Renal pelvis (tissue), 12 donors: ENCODE measurements at places on chromosomes 11 and 22.

DNA sequence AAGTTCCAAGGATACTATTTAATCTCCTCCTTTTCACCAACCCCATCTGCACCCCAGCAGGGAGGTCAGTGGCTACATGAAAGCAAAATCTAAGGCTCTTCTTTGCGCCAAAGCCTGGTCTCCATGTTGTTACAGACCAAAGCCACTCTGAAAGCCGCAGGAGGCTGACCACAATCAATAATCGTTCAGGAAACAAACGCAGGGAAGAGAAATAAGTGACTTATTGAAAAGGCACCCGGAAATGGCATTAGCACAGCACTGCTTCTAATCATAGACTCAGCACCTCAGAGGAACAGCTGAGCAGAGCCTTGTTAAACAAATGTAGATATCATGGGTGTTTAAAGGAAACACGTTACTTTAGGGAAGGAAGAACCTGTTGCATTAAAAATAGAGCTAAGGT is 183.9 kb downstream of the KIRREL3 start:
- no peak for DNase-seq

GRCh38 chr11:2904153-2905052 is 18.8 kb upstream of the CDKN1C start:
- no peak for DNase-seq

DNA sequence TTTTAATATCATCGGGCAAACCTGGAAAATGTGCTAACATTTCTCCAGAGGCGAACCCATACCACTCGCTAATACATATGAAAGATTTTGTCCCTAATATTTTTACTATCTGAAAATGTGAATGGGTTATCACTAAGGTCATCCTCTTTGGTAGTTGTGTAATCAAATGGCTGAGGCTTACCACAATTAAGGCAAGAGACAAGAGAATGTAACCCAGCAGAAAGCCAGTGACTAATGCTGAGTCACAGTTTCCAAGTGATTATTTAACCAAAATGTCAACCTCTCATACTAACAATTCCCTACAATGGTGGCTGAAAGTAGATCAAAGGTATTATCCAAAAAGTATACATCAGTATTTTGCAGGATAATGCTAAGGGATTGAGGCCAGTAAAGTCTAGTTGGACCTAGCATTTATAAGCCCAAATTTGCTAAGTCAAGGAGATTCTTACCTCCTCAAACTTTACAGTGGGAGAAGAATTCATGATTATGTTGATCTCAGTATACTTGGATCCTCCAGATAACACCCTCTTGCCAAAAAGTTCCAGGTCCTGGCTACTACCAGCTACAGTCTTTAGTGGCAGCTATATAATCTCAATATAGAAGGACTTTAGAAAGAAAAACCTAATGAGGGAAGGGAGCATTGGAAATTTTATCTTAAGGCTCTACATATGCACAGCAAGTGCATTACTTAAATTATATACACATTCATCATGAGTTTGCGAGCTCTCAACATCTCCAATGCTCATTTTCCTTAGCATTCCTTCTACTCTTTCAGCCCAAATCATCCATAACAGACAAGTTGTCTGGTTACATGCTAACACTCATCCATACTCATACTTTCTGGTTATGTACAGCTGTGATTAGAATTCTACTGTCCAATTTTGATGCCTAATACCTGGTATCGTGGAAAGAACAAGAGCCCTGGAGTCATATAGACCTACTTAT is 25.4 kb downstream of the SIK3 start:
- DNase-seq, result no peak

- DNase-seq, result no peak
These were observed 438.2 kb downstream of the BUD13 start for GRCh38 chr11:116334596-116334995.
